Cortex of kidney (tissue), 1 donor: ENCODE measurements at places on chromosomes 4 and X.
A peak's percentile ranks its signal among the peaks of the same experiment; 100 is the strongest.

DNA sequence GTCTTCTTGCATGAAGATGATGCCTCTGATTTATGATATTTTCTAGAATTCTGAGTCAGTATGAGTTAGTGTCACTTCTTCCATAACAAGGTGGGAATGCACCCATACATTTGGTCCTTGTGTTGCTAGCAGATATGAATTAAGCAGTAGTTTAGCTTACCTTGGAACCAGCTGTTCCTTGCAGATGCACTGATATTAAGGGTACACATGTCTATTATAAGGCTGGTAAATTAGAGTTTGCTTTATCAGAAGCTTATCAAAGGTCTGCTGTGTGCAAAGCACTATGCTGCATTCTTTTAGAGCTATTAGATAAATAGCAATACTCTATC is 36.5 kb downstream of the AFF1 start:
- no peak for DNase-seq

GRCh38 chrX:131588995-131589394 is 45.1 kb downstream of the OR13H1 start:
- no peak for DNase-seq

DNA sequence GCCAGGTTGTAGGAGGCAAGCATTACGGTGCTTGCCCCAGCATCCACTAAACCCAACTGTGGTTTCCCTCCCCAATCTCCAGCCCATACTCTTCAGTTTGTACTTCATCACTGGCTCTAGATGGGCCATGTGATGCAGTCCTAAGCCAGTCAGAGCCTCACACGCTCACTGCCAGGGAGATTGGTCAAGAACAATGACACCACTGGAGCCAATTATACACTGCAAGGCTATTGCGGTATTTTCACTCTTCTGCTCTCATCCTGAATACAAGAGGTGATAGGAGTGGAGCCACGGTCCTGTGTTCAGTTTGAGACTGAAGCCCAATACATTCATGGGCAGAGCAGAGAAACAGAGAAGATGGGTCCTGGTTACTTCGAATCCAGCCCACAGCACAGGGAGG is 58.4 kb downstream of the SEPSECS start:
- no peak for DNase-seq

DNA sequence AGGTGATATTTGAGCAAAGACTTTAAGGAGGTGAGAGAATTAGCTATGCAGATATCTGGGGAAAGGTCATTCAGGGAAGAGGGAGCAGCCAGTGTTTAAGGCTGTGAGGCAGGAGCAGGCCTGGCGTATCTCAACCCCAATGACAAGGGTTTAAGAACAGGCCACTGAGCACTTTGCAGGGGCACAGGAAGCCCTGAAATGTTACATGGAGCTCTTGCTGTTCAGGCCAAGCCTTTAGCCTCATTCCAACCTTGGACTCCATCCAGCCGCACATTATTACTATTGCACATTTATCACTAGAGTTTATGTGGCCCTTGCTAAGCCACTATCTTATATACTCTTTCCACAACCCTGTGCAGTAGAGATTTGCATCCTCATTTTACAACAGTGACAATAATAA is 114.0 kb downstream of the EFNB1 start:
- DNase-seq: no peak

GRCh38 chr4:1218634-1219565 is 30.0 kb downstream of the CTBP1 start:
- DNase-seq: no peak

DNA sequence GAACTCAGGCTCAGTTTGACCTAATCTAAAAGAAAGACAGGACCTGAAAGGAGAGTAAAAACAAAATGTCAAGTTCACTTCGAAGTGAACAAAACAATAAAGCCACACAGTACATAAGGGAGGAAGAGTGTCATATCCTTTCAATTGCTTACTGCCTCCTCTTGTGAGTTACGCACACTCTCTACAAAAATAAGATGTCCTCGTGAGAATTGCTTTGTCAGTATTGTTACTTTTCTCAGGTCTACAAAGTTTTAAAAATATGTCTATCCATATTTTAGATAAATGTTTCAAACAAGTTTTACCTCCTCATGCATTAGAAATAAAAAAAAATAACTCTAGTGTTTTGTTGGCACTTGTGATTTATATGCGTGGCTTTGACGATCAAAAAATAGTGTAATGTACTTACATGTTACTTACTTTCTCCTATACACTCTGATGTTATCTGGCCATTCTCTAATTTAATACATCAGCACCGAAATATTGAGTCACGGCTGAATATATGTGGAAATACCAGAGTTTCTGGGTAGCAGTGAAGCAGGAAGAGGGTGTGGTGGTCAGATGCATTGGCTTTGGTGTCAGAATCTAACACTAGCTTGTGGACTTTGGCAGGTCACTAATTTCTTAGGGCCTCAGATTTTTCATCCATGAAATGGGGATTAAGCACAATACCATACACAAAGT is 8.1 kb upstream of the MRPL1 start:
- no peak for DNase-seq

- peak; percentile 65 for DNase-seq
These were observed at the start of gene UGDH for GRCh38 chr4:39527296-39528060. Gene UGDH, minus strand, starts transcription at chr4:39527439. Its CDS starts 5,927 bp downstream, at chr4:39521512.

DNA sequence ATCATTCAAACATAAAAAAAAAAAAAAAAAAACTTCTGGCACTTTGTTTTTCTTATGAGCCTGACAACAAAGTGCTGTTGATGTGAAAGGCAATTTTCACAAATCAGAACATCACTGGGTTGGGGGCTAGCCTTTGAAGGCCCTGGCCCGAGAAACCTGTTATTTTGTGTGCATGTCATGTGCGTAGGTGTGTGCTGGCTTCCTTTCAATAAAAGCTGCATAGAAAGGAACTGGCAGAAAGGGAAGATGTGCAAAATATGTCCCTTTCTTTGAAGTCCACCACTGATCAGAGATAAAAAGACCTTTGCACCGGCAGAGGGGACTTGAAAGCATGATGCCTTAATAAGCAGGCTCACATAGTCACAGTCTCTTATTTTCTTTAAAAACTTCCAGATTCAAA is 170.8 kb upstream of the RASGEF1B start:
- DNase-seq: no peak

- DNase-seq: no peak
These were observed 97.3 kb upstream of the DDX3X start for GRCh38 chrX:41236629-41237028.

GRCh38 chr4:72505314-72505744 is 63.7 kb downstream of the ADAMTS3 start:
- no peak for DNase-seq

DNA sequence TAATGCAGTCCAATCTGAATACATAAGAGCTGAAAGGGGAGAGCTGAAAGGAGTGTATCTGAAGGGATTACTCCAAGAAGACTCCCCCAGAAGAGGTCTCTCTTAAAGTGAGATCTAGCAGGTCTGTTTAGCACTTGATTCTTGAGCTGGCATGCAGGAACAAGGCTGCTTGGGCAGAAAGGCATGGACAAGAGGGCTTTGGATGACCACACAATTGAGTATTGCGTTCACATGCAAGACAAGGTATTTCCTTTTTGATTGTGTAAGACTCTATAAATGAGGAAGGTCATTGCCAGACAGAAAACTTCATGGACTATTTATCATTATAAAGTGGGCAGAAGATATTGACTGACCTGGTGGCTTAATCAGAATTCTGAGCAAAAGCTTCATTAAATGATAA is 145.5 kb upstream of the AFF2 start:
- no peak for DNase-seq

- no peak for DNase-seq
These were observed 534.9 kb upstream of the FTHL17 start for GRCh38 chrX:31606771-31607170.
